HTR-8/SVneo (cell line): ENCODE measurements at places on chromosomes 12 and 14.

DNA sequence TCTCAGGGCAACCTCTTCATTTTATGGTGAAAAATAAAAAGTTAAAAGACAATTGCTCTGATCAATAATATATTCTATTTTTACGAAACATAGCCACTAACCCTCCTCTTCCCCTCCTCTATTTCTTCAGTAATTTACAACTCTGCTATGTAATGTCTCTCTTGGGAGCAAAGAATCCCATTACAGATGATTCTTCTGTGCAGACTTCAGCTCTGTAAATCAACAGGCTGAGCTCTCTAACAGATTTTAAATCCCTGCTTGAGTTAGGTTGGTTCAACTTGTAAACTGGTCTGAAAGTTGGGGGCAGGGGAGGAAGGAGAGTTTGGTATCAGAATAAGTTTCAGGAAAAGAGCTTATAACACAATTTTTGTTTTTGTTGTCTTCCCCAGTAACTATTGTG lies 151.0 kb downstream of the SLC25A21 start:
- DNase-seq: no peak

DNA sequence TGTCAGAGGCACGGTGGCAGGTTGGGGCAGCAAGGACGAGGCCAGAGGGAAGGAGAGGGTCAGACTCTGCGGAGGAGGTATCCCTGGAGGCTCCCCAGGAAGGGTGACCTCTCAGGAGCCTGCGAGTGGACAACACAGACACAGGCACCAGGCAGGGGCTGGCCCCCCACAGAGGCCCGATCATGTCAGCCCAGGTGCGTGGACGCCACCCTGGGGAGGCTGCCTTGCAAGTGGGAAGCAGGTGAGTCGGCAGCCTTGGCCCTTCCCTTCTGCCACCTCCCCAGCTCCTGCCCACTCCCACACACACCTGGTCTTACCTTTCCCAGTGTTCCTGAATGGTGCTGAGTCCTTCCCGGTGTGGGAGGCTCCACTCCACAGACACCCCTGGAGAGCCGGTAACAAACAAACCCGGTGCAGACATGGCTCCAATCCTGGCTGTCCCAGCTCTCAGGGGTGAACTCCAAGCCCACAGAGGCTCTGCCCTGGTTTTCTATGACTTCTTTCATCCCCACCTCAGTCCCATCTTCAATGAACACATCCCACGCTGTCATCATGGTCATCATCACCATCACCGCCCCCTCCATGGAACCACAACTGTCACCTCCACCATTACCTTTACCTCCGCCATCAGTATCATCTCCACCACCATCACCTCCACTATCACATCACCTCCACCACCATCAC lies 5.2 kb downstream of the ZBTB42 start:
- no peak for DNase-seq

DNA sequence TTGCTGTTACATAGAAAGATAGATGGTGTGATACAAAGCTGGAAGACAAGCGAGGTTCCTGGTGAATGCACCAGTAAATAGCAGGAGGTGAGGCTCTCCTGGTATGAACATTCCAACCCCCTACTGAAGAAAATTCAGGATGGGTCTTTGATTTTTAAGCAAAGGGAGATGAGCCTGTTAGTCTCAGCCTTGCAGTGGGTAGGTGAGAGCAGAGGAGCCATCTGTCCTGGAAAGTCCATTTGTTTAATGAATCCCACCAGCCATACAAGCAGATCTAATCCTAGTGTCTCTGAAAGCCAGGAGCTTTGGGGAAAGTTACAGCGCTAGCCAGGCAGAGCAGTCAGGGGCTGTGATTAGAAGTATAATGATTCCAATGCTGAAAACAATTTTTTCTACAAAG lies 234.8 kb upstream of the FOXN3 start:
- no peak for DNase-seq

DNA sequence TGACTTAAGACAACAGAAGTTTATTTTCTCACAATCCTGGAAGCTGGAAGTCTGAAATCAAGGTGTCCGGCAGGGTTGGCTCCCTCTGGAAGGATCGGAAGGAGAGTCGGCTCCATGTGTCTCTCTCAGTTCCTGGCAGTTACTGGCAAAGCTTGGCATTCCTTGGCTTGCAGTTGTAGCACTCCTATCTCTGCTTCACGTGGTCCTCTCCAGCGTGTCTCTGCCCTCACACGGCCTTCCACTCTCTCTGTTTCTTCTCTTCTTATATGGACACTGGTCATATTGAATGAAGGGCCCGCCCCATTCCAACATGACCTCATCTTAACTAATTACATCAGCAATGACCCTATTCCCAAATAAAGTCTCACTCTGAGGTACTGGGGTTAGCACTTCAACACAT lies 60.1 kb upstream of the TUNAR start:
- DNase-seq: no peak

DNA sequence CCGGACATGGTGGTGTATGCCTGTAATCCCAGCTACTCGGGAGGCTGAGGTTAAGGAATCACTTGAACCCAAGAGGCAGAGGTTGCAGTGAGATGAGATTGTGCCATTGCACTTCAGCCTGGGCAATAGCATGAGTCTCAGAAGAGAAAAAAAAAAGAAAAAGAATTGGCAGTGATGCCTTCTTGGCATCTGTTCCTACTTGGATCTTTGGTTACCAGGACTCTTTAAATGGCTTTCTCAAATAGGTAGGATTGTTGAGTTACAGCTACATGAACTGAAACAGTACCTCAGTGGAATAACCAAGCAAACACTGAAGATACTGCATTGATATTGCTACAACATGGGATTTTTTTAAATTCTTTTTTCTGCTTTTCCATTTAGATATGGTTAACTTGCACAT lies 136.8 kb downstream of the SAMD4A start:
- no peak for DNase-seq

GRCh38 chr14:65704437-65704836 lies 291.9 kb downstream of the FUT8 start:
- DNase-seq: no peak

GRCh38 chr12:102093319-102093718 lies 26.6 kb downstream of the NUP37 start:
- DNase-seq: no peak

DNA sequence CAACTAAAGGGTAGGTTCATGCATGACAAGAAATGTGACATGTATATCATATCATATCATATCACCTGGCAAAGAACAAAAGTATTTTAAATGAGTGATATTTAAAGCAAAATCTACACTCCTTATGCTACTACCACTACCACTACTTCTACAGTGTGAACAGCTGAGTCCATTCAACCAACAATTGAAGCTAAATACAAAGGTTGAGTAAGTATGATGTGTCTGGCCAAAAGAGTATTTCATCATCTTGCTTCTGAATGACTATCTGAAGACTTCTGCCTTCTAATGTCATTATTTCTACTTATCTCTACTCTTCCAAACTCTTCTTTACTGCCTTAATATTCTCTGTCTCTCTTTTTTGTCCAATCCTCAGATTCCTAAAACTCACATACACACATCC lies 292.6 kb upstream of the CAND1 start:
- no peak for DNase-seq

DNA sequence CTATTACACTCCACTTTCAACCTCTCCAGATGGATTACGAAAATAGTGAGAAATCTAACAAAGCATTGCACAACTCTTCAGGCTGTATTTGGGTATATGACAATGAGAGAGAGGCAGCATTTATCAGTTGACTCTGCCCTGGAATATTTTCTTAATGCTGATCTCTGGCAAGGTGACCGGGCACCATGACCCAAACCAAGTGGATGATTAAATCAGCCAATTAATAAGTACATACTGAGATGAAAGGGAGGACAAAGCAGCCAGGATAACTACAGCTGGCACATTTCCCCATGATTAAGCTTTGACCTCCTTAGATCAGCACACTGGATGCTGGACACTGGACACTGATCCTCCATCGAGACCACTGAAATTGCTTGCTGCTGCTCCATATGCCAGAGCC lies 218.2 kb downstream of the ASCL1 start:
- no peak for DNase-seq

GRCh38 chr12:98814254-98814653 lies 169.2 kb downstream of the APAF1 start:
- DNase-seq: no peak

DNA sequence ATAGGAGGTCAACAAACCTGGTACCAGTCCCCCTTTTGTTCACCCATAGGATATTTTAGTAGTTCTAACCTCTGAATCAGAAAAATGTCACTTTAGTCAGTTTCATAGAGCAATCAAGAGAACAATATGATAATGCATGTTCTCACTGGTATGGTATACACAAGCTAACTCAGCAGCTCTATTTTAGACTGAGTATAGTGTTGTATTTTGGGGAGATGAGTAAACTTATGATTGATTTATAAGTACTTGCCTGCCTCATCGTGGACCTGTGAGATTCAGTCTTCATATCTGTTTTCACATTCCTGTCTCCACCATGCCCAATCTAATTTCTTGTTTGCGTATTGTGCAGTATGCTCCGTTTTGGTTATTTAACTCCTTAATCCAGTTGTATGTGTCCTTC lies 20.9 kb downstream of the COX16 start:
- no peak for DNase-seq

DNA sequence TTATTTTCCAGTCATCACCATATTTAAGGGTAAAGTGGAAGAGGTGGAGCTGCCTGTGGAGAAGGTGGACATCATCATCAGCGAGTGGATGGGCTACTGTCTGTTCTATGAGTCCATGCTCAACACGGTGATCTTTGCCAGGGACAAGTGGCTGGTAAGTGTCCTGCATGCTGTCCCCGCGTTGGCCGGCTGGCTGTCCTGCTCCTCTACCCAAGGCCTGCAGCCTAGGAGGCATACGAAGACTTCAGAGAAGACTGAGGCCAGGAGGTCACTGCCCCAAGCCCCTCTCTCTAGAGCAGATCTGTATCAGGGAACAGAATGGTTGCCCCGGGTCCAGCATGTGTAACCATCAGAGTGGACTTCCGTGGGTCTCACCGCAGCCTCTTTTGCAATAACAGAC lies 77.7 kb downstream of the PRMT8 start:
- DNase-seq: no peak

GRCh38 chr14:95025218-95025617 lies 132.1 kb downstream of the DICER1 start:
- no peak for DNase-seq

DNA sequence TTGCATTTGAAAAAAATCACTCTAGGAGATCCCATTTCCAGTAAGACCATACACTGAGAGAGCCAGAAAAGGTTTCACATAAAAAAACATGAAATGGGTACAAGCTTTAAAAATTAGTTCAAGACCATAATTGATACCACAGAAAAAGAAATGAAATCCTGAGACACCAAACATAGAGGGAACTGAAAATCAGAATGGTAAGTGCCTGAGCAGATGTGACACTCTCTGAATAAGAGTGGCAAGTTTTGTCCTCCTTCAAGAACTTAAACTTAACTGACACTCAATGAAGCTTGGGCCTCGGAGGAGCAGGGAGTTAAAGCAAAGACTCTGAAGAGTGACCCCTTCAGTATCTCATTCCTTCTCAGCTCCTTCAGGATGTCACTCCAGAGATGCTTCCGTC lies 23.2 kb upstream of the PTGDR start:
- DNase-seq: no peak

DNA sequence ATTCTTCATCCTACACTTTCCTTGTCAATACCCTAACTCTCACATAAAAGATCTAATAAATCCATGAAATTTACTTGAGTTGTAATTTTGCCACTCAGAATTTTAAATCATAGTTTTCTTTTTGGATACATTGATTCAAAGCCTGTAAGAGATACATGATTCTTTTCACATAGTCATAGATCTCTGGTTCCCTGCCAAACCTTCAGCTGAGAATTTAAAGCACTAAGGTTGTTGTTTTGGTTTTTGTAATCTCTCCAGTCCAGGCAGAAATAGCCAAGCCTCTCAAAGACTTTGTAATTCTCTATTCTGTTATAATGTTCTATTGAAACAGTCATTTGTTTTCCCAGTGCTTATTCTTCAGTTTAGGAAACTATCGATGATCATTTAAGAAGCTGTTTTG lies 273.9 kb downstream of the TRHDE start:
- no peak for DNase-seq

- DNase-seq: no peak
These were observed 6.9 kb upstream of the SERPINA5 start for GRCh38 chr14:94574336-94574735.

DNA sequence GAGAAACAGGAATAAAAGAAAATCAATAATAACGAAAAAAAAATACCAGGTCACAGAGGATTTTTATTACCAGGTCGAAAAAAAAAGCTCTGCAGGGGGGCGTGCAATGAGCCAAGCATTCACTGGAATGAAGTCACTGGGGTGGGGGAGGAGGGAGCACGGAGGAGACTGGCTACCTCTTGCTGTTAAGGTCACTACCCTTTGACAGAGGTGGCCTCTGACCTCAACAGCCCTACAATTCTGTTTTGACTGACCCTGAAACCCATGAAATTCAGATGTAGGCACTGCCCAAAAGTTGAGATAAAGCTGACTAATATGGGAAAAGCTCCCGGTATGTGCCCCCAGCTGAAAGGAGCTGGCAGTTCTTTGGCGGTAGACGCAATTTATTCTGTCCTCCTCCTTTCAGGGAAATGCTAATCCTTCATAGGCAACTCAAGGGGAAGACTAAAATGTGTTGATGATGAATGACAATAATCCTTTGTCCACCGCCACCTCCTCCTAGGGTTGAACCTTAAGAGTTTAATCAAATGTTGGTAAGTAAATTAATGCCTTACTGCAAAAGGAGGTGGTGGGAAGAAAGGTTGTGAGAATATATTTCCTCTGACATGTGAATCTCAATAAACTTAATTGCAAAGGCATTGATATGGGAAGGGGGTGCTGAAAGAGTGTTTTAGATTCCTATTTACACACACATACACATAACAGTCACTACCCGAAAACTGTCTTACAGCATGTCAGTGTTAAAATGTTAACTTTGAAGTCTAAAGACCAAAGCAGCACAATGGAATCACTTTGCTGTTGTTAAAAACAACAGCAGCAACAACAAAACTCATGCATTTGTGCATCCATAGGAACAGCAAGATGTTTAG lies 6.3 kb upstream of the RIC8B start:
- DNase-seq: peak; percentile 25

DNA sequence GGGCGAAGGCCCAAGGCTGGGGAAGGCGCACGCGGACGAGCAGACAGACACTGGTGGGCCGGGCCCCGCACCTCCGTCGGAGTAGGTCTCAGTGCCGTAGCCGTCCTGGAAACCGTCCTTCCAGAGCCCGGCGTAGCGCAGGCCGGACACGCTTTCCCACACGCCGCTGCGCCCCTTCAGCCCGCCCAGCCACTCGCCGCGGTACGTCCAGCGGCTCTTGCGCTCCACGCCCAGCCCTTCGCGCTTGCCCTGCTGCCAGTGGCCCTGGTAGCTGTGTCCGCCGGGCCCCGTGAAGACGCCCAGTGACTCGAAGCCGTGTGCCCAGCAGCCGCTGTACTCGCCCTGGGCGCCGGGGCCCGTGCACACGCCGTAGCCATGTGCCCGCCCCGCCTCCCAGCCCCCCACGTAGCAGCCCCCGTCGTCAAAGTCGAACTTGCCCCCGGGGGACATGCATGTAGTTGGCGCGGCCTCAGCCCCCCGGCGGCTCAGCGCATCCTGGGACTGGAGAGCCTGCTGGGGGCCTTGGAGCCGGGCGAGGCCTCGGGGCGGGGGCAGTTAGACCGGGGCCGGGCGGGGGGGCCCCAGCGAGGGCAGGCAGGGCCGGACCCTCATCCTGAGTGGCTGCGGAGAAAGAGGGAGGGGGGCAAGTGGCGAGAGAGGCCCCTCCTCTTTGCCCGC lies 1.4 kb downstream of the JPH4 start:
- no peak for DNase-seq
